ENCODE measurements at places on chromosomes 3 and 15.

DNA sequence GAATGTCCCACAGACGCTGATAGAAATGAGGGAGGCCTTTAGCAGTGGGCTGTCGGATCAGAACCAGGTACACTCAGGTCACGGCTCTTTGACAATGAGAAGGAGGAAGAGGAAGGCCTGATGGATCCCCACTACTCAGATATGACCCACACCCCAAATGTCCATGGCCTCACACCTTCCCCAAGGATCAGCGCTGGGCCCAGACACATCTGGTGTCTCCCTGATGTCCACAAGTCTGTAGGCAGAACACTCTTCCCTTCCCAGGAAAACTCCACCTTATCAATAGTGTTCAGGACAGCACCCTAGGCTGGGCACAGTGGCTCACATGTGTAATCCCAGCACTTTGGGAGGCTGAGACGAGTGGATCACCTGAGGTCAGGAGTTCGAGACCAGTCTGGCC lies 33.3 kb upstream of the SFMBT1 start:
- DNase-seq, result no peak

GRCh38 chr3:149095487-149095886 lies 9.2 kb upstream of the HLTF start:
- DNase-seq, result no peak

DNA sequence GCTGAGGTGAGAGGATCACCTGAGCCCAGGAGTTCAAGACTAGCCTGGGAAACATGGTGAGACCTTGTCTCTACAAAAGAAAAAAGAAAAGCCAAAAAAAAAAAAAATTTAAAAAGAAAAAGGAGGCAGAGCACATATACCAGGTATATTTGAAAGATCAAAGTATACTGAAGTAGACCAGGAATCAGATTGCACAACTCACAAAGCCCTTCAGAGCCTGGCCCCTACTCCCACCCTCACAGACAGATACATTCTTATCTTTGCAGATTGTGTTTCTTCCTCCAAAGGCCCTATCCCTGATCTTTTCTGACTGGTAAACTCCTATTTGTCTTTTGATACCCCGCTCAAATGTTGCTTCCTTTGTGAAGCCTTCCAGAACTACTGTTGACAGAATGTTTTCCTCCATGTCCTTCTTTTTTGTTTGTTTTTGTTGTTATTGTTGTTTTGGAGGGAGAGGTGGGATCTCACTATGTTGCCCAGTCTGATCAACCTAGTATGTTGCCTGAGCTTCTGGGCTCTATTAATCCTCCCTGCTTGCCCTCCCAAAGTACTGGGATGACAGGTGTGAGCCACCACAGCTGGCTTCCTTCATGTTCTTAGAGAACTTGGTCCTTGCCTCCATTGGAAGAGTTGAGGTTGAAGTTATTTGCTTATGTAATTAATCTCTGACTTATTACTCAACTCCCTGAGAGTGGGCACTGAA lies 9.8 kb upstream of the ITGB5 start:
- no peak for DNase-seq

GRCh38 chr15:85785887-85786780 lies 8.6 kb downstream of the KLHL25 start:
- DNase-seq, result no peak

DNA sequence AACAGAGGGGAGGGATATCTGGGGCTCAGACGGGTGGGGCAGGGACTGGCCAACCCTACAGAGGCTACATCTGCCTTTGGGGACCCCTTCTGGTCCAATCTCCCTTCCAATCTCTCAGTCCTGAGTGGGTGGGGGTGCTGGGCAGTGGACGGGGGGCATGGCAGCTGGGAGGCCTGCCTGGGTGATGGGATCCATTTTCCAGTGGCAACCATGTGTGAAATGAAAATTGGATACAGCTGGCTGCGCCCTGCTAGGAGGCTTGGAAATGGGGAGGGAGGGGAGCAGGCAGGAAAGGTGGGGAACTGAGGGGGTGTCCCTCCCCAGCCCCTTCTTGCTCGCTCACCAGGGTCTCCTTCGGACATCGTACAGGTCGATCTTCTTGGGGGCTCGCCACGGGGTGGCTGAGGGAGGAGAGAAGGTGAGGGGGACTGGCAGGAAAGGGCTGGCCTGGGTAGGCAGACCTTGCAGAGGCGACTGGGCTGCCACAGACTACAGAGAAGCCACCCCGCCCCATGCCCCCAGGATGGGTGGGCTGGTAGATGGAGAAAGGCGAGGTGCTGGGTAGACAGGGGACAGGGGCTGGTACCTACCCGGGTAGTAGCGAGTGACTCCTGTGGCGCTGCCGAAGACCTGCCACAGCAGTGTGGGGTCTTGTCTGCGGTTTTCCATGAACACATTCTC lies 21.2 kb upstream of the TMEM115 start:
- DNase-seq, result no peak

GRCh38 chr15:41887893-41888292 lies 6.0 kb downstream of the SPTBN5 start:
- no peak for DNase-seq

Data from kidney epithelial cell (primary cell).